ENCODE measurements at places on chromosomes 1 and 21. TPM values are rescaled to one million over a fixed set of nuclear protein-coding genes. Genes with fewer than 3 reads are reported as not detected.

PDZK1 gene
- total RNA-seq = 0.78 TPM

UMODL1 gene
- total RNA-seq = not detected

GRCh38 chr1:228960705-228961104 lies 225.4 kb downstream of the RHOU start:
- no peak for DNase-seq

DNA sequence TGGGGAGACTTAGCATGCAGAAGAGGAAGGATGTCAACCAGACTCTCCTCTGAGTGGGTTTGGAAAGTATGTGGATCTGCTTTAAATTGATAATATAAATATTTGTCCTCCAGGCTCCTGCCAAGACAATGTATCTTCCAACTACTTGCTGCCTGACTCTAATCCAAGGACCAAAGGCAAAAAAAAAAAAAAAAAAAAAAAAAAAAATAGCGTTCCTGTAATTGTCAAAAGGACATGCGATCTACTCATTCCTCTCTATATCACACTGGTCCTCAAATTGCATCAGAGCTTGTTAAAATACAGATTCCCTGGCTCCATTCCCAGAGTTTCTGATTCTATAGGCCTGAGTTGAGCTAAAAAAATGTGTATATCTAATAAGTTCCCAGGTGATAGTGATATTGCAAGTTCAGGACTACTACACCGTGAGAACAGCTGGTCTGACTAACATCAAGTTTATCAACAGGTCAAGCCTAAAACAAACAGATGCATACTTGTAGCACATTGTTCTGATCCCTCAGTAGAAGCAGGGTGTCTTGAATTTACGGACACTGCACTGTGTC lies 141.3 kb downstream of the TNR start:
- DNase-seq = no peak

DNA sequence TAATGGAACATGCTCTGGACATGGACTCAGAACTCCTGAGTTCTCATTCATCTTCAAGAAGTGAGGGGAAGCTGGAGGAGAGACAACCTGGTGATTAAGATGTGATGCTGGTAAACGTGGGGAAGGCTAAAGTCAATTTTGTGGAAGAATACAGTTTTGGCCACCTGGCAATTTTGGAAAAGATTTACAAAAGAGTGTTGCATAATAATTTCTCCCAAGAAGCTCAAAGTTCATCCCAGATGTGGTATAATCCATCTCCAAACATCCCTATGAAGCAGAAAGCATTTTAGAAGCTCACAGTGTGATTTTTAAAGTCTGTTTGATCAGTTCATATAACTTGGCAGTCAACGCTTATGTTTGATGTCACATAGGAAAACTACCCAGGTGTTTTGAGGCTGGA lies 208.7 kb downstream of the LMX1A start:
- no peak for DNase-seq

RNU1-2 gene
- total RNA-seq = under 0.01 TPM

DNA sequence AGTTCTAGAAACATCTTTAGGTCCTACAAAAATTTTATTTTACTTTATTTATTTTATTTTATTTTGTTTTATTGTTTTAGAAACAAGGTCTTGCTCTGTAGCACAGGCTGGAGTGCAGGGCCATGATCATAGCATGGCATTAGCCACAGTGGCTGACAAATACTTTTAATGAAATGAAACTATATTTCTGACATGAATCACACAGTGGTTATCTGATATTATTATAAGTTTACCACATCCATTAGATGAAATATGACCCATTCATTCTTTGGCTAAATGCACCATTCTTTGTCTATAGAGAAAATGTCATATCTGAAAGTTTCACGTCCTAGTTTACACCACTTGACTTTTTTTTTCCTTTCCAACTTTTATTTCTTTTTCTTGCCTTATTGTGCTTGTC lies 613.4 kb upstream of the ADAMTS5 start:
- DNase-seq = no peak

DNA sequence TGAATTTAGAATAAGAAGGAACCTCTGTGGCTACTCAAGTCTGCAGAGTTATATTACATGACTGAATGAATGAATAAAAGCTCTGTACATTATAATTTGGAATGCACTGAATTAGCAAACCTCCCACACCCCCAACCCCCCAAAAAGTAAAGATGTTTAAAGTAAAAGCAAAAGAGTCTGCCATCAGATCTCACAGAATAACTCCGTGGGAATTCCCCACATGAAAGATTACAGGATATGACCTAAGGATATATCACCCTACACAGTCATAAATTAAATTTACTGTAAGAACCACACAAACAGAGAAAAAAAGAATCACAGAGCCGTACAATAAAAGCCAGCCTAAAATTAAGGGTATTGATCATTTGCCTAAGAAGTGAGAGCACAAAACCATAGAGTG lies 587.3 kb downstream of the PTPRC start:
- DNase-seq = no peak

ACTRT2 gene
- total RNA-seq = not detected

DNA sequence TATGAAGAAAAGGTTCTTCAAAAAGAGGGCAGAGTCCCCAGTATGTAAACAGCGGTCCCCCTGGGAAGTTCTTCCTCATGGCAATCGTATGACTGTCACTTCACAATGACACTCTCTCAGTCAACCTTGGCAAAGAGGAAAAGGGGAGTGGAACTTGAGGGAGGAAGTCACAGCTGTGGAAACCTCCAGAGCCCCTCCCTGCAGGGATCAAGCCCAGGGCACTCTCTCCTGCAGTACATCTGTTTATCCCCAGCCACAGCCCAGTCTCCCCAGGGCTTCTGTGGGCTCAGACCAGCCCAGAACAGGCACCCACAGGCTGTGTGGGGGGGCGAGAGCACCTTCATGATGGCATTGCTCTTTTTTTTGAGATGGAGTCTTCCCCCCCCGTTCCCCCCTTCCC lies 2.0 kb downstream of the ATP13A2 start:
- no peak for DNase-seq

DNA sequence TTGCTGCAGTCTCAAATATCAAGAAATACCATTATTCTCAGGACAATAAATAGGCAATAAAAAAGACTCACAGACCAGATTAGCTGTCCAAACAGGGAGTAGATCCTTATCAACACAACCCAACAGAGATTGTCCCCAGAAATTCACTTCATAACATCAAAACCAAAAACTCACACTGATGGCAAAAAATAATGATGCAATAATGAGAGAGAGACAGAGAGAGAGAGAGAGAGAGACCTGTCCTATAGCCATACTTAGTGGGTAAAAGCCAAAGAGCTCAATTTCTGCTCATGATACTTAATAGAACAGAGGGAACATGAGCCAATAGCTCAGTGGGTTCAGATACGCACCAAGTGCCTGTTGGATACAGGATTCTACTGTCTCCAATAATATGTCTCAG lies 244.5 kb downstream of the FAM72C start:
- no peak for DNase-seq

GRCh38 chr1:201450721-201451291 lies 18.2 kb downstream of the PHLDA3 start:
- peak; percentile 65 for DNase-seq

DNA sequence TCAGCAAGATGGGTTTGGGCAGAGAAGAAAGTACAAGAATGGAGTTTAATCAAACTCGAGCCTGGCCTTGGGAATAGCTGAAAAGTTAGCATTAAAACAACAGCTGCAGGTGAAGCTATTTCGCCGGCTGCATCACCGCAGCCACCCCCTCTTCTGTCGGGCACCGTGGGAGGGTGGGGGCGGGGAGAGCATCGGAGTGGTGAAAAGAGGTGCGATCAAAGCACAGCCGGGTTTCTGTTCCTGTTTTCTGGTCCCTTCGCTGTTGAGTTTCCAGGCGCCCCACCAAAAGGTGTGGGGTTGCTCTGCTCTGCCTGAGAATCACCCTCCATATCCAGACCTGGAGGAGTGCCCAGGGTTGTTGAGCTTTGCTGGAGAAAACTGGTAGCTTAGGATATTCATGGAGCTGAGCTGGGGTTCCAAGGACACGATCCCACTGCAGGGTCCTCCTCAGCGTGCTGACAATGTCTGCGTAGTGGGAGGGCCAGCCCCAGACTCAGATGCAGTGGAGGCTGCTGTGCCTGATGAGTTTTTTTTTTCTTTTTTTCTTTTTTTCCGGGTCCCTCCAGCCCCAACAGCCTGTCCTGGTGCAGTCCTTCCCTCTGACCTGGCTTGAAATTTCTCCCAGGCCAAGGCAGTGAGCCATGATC lies 127.5 kb upstream of the C1orf174 start:
- DNase-seq = no peak

GRCh38 chr1:56070601-56071000 lies 508.8 kb downstream of the PLPP3 start:
- no peak for DNase-seq

GRCh38 chr21:42061195-42061985 lies 9.7 kb upstream of the UMODL1 start:
- no peak for DNase-seq

Measured in occipital lobe (tissue), 3 donors.